ENCODE measurements at places on chromosomes 4 and X.

GRCh38 chrX:56744996-56745395, 16.0 kb downstream of the NBDY start:
- DNase-seq = no peak

DNA sequence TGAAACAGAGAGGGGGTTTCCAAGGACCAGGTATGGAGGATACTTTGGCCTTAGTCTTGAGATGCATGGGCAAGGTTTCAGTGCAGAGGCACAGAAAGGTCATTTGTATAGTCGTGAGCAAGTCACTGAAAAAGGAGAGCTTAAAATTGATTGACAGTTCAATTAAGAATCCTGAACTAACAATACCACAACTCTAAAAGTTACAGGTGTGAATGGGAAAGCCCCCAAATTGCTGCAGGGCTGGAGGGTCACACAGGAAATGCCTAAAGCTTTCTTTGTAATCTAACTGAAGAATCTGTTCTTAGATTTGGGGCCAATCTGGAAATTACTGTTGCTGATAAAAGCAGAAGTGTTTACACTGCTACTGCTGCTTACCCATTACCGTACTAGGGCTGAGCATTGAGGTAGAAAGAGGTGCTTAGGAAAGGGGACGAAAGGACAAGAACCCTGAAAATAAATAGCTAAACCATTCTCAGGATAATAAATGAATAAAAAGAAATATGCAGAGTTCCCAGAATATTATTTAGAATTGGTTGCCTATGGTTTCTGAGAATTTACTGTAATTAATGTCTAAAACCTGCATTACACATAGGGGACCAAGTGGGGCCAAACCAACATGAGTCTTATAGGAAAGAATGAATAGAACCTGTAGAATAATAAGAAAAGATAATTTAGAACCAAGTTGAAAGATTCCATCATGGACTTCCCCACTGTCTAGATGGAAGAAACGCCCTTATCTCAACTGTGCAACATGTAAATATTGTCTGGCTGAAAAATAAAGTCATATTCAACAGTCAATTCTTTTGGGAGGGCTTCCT, 91.9 kb upstream of the PPP1R2C start:
- DNase-seq = peak; percentile 4

DNA sequence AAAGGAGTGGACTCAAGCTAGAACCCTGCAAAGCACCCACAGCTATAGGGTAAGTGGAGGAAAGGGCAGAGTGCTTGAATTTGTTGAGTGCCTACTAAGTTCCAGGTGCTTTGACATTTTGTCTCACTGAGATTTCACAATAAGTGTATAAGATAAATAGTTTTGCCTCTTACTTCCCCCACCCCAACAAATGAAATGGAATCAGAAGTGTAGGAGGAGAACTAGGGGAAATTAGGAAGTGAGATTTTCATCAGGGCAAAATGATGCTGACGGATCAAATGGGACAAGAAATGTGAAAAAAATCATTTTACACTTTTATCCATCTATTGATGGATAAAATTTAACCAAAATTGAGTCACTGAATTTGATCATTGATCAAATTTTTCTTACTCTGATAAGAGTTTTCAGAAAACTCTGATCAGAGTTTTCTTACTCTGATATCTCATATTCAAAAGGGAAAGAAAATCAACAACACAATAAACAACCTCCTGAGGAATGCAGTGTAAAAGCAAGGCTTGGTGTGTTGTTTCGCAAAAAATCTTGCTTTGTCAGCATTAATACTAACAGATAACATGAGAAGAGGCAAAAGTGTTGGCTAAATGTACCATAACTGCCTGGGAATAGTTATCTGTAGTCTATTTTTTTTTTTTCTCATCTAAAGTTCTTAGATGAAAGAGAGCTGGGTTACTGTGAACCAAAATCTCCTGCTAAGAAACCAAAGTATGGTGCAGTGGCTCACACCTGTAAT, 24.9 kb downstream of the PLAC8 start:
- DNase-seq = no peak

DNA sequence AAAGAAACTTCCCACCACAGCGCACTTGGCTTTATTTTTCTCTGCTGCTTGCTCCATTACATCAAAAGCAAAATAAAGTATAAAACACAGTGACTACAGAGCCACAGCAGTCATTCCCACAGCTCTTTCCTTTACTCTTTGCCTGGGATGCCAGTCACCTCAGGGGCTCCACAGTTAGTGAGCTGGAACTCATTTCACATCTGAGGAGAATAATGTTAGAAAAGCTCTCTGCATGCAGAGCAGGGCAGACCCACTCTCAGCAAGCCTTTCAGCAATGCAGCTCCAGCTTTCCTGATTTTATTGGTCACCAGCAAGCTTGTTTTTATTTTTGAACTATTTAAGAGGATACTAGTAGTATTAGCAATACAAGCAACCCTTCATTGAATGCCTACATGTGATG, 13.8 kb downstream of the GRXCR1 start:
- no peak for DNase-seq

DNA sequence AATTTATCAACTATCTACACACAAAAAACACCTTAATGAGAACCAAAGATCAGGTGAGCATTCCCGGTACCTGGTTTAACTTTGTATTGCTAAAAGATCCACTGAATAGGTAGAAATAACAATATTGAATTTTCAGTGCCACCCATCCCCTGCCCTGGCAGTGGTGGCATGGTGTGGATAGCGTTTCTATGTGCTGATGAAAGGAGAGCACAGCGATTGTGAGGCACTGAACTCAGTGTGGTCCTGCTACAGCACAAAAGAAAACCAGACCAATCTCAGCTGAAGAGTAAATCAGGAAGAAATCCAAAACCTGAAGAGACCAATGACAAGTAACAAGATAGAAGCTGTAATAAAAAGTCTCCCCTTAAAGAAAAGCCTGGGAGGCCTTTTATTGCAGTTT, 984.6 kb upstream of the AGA start:
- DNase-seq = no peak

DNA sequence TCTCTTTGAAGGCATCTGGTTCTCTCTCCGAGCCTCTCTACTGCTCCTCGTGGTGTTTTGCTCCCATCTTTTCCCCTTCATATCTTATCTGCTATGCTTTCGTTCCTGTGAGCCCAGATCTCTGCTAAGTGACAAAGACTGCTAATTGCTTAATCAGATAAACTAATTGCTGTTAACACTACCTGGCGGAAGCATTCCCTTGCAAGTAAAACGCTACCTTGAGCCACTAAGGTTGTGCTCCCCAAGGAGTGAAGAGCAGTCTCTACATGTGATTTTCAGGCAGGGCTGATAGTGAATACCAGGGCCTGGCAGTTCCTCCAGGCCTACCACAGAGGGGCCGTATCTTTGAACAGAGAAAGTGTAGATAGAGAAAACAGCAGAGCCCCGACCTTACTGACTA, 244.0 kb upstream of the GATB start:
- DNase-seq = no peak

DNA sequence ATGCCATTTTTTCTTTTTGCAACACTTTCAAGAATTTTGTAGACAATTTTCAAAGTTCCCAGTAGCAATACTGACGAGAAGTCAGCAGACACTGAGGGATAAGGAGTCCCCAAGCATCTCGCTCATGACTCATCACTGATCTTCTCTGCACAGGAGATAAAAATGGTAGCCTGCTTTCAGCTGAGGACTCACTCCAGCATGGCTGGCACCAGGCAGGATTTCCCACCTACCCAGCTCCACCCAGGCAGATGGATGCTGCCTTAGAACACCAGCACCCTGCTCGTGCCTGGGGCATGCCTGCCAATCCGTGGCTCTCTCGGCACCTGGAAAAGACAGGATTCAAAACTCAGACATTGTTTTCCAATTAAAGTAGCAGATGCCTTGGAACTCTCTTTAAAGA, 24.9 kb downstream of the JAKMIP1 start:
- DNase-seq = no peak

- DNase-seq = no peak
Measured at GRCh38 chrX:24201216-24201615, 51.7 kb downstream of the ZFX start.

- no peak for DNase-seq
Measured at GRCh38 chr4:184395971-184396391, 78.4 kb downstream of the IRF2 start.

GRCh38 chr4:81740487-81740886, 268.8 kb upstream of the RASGEF1B start:
- DNase-seq = no peak

GRCh38 chrX:17584248-17584681, 153.0 kb upstream of the SCML1 start:
- no peak for DNase-seq

GRCh38 chrX:13387666-13388494, 68.0 kb upstream of the ATXN3L start:
- DNase-seq = no peak

DNA sequence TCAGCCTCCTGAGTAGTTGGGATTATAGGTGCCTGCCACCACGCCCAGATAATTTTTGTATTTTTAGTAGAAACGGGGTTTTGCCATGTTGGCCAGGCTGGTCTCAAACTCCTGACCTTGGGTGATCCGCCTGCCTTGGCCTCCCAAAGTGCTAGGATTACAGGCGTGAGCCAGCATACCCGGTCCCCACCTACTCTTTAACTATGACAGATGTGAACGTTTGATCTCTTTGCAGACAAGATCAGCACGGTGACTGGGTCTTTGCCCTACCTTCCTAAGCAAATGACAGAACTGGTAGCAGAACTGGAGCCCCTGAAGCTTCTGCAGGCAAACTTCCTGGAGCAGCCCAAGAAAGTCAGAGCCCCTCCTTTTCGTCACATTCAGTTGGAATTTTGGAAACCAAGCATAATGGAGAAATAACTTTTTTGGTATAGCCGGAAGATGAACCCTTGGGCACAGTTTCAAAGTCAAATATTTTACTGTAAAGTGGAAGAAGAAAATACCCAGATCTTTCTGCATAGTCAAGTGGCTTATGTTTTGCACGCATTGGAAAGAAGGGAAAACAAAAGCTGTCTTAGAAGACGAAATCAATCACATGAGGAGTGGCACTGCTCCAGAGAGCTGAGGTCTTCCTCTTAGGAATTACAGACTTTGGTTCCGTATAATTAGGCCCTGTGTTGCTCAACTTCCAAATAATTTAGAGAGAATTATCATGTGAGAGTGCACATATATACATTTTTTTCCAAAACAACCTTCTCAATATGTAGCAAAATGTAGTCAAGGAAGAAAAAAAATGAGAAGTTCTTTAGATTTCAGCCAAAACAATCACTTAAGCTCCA, 90.6 kb downstream of the SORBS2 start:
- no peak for DNase-seq

GRCh38 chr4:15894921-15895916, 43.3 kb downstream of the FGFBP1 start:
- DNase-seq = no peak

GRCh38 chrX:103344606-103345005, 11.7 kb upstream of the TCEAL9 start:
- no peak for DNase-seq

- no peak for DNase-seq
Measured at GRCh38 chr4:182338063-182338462, 94.9 kb downstream of the TENM3 start.

GRCh38 chr4:16157609-16158503, 68.4 kb downstream of the TAPT1 start:
- DNase-seq = no peak

DNA sequence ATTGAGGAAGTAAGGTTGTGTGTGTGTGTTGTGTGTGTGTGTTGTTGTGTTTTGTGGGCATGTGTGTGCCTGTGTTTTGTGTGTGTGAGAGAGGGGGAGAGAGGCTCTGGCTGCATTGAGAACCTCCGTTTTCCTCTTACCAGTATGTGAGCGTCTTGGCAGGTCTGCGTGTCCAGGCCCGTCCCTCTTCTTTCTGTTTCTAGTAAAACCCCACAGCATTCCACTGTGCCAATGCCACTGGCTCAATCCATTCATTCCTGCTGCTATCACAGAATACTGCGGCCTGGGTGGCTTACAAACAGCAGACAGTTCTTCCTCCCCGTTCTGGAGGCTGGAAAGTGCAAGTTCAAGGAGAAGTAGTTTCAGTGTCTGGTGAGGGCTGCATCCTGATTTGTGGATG, 15.5 kb upstream of the HTRA3 start:
- no peak for DNase-seq

- no peak for DNase-seq
Measured at GRCh38 chr4:86870442-86871069, 21.4 kb upstream of the SLC10A6 start.

DNA sequence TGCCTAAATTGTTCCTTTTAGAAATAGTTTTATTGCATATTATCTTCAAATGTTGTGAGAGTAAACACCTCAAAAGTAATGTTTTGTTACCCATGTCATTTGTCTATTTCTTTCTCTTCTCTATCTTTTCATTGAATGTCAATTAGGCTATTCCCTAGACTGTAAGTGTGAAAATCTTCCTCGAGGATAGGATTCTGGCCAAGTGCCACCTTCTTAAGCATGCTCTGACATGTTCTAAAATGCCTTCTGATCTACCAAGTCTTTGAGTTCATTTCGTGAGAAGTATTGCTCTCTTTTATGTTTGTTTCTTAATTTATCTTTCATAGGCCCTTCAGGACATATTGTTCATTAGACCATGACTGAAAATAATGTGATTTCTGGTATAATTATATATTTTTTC, 44.1 kb upstream of the TLL1 start:
- DNase-seq = no peak

All from CD4-positive, alpha-beta T cell treated with Interleukin-21 for 1 hour (primary cell).